ENCODE measurements at places on chromosomes 7 and 10.

GRCh38 chr7:20539201-20539600 lies 76.3 kb upstream of the ABCB5 start:
- peak; percentile 11 for DNase-seq

GRCh38 chr10:79112881-79113431 lies 44.2 kb downstream of the ZMIZ1 start:
- no peak for DNase-seq

GRCh38 chr10:73798927-73799560 lies 12.4 kb downstream of the NDST2 start:
- no peak for DNase-seq

DNA sequence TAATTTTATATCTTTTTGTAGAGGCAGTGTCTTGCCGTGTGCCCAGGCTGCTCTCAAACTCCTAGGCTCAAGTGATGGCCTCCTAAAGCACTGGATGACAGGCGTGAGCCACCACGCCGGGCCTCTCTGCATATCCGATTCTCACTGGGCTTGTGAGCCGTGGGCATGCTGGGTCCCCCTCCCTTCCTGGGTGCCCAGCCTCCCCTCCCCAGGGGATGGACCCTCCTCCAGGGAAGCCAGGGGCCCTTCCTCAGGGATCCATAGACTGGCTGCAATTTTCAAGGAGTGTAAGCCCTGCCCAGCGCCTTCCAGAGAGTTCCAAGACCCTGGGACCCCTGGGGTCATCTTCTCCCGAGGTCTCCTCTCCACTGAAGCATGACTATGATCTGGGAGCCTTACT lies 23.7 kb upstream of the ELFN1 start:
- DNase-seq, result no peak

GRCh38 chr10:129165076-129165720 lies 301.8 kb upstream of the MGMT start:
- DNase-seq, result no peak

- DNase-seq, result no peak
Measured at GRCh38 chr7:155864991-155865690, 52.9 kb upstream of the SHH start.

DNA sequence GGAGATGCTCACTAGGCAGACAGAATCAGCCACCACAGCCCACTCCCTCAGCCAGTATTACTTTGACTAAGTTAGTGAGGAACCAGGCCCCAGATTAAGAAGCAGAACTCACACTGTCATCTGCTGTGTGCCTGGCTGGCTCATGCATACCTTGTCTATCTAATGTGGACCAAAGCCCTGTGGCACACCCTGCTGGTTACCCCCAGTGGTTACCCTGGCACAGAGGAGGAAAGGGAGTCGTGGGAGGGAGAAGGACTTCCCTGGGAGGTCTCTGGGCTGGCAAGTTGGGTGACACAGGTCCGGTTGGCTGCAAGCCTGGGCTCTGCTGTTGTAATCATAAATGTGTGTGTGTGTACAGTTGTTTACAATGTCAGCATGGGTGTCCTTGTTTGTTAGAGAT lies 7.5 kb upstream of the SH2D4B start:
- DNase-seq, result peak; percentile 58

DNA sequence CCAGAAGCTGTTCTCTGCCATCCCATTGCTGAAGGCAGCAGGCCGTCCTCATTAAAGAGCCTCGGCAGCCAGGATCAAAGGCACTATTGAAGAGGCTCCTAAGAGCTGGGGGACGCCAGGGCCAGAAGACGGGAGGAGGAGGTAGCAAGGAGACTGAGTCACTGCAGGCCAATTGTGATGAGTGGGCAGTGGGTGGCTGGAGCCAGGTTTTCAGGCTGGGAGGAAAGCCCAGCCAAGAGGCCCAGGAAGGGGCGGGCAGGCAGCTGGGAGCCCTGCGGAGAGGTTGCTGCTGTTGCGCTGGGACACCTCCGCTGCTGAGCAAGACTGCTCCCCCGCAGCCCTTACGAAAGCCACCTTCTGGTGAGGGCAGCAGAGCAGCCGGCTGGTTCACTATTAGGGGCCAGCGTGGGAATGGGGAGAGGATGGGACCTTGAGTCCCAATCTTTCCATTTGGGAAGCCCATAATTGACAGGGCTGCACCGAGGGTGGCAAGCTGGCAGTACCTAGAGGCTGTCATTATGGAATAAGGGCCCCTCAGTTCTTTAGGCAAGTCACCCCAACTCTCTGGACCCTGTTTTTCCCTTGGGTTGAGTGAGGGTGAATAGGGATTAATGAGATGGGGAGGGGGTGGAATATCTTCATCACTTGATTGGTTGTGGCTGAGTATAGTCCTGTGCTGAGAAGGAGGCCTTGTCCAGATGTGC lies 48.4 kb downstream of the UNC5B start:
- DNase-seq, result no peak

GRCh38 chr7:14045651-14046050 lies 56.2 kb upstream of the ETV1 start:
- DNase-seq, result no peak

DNA sequence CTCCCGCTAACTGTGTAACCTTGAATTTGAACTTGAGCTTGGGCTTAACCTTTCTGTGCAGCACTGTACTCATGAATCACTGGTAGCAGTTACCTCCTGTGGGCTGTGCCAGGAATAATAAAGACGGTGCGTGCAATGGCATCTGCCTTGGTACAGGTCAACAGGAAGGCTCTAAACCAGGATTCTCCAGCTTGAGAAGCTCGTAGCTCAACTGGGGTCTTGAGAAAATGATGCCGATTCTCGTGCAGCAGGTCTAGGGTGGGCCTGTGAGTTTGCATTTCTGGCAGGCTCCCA lies 112.5 kb upstream of the ANLN start:
- DNase-seq, result no peak

Data from activated CD4-positive, alpha-beta T cell treated with anti-CD3 and anti-CD28 coated beads, Interleukin-10, Interleukin-2, amounts not matched to agents 100 ng/mL and 50 ng/mL, durations not matched to agents 16 hours and 8 hours (primary cell).